ENCODE measurements at places on chromosomes 11 and 22.

- no peak for DNase-seq
Measured at GRCh38 chr11:122141725-122142124, 25.7 kb upstream of the BLID start.

- no peak for DNase-seq
Measured at GRCh38 chr22:20764471-20764720, 9.5 kb upstream of the SERPIND1 start.

- DNase-seq: no peak
Measured at GRCh38 chr11:19290356-19290755, 49.6 kb upstream of the E2F8 start.

DNA sequence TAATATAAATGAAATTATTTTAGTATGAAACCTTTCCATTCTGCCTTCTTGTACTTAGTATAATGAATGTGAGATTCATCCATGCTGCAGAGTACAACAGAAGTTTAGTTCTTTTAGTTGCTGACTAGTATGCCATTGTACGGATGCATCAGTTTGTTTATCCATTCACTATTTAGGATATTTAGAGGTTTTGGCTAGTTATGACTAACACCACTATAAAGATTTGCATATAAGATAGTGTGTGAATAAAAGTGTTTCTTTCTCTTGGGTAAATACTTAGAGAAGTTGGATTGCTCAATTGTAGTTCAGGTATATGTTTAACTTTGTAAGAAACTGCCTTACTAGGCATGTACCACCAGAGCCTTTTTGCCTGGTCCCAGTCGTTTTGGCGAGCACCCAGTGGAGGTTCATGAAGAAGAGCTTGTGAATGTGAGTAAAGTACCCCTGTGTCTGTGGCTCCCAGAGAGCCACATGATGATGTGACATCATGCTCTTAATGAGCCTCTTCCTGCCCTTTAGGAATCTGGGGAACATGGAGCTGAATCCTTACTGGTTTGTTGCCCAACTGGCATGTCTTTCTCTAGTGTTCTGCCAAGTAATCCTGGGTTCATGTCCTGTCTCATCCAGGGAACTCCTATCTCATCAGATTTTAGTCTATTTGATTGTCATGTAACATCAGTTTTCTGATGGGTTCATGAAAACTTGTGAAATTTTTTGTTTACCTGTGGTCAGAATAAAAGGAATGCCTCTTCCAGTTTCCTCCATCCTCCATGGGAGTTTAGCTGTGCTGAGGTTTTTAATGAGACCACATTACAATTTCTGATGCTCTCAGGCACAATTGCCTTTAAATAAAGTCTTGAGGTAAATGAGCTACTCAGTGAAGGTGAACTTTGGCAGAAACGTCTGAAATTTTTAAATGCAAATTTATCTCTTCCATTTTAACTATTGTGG, 234.8 kb downstream of the CASP12 start:
- DNase-seq: no peak

DNA sequence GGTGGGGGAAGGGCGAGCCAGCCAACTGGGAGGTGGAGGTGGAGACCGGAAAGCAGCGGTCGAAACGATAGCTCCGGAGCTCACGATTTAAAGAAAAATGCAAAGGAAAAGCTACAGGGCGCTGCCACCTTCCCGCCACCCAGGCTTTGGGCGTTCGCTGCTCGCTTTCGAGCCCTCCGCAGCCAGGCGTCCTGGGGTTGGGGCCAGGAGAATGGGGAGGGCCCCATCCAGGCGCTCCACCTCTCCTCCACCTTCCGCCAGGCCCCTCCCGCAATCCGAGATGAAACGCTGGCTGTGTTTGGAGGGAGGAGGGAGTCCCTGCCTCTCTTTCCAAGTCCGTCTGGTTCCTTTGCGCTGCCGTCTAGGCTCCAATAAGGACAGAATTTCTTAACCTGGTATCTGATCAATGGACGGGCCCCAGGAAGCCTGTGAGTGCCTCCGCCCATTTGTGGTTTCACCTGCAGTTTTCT, 483 bp upstream of the ABTB2 start:
- DNase-seq: no peak

GRCh38 chr11:3178349-3178748, 13.2 kb upstream of the OSBPL5 start:
- DNase-seq: no peak

DNA sequence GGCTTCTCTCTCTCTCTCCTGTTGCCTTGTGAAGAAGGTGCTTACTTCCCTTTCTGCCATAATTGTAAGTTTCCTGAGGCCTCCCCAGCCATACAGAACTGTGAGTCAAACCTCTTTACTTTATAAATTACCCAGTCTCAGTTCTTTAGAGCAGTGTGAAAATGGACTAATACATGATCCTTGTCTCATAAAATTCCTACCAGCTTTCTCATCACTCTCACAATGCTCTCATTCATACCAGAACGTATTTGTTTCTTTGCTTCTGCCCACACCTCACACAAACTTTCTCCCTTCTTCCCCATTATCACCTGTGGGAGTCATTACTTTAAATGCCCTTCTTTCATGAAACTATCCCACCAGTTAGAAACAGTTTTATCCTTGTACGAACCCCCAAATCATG, 62.7 kb upstream of the ARHGAP42 start:
- DNase-seq: no peak

- no peak for DNase-seq
Measured at GRCh38 chr22:39303358-39303757, 16.1 kb downstream of the RPL3 start.

GRCh38 chr11:15818132-15818842, 538.1 kb downstream of the SOX6 start:
- DNase-seq: no peak

GRCh38 chr11:110797453-110797852, 85.2 kb upstream of the ARHGAP20 start:
- DNase-seq: no peak

DNA sequence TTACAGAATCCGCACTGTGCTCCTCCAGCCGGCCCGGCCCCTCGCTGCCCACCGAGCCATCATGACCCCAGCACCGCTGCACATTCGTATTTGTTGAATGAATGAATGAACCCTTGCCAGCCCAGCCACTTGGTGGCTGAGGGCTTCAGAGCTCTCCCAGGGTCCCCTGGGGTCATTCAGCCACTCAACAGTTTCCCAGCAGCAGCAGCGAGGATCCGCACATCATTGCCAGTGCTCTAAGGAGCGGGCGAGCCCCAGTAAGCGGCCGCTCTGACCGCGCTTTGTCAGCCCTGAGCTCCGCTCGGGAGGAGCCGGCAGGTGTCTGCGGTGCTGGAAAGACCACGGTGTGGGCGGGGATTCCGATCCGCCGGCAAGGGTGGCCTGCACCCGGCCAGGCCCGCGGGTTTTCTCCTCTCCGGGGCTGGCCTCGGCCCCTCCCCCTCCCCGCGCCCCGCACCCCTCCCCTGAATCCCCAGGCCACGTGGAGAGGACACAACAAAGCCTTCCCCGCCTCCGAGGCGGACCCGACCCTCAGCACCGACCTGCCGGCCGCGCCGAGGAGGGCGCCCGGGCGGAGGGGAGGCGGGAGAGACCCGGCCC, 563 bp downstream of the BID start:
- no peak for DNase-seq

- DNase-seq: no peak
Measured at GRCh38 chr22:24208012-24208749, 26.9 kb downstream of the SUSD2 start.

DNA sequence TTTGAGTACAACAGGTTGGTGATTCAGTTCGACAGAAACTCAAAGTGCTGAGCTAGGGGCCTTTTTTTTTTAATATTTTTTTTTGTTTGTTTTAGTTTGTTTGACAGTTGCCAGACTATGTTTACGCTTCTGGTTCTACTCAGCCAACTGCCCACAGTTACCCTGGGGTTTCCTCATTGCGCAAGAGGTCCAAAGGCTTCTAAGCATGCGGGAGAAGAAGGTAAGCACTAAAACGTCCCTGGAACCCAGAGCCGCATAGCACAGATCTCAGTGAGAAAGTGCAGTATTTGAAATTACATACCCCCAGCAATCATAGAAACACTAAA, 649 bp downstream of the PRRG4 start:
- DNase-seq: no peak

DNA sequence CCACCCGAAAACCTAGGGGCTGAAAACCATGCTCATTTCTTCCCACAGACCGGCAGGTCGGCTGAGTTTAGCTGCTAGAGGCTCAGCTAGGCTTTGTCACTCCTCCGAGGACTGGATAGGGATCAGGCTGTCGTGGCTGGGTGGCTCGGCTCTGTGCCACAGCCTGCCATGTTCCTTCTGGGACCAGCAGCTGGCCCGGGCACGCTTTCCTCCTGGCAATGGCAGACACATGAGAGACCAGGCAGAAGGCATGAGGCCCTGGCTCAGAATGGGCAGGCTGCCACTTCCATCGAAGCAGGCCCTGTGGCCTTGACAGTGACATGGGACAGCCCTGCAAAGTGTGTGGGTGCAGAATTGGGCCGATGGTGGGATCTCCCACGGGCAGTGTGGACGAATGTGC, 20.9 kb downstream of the PARVG start:
- DNase-seq: no peak

DNA sequence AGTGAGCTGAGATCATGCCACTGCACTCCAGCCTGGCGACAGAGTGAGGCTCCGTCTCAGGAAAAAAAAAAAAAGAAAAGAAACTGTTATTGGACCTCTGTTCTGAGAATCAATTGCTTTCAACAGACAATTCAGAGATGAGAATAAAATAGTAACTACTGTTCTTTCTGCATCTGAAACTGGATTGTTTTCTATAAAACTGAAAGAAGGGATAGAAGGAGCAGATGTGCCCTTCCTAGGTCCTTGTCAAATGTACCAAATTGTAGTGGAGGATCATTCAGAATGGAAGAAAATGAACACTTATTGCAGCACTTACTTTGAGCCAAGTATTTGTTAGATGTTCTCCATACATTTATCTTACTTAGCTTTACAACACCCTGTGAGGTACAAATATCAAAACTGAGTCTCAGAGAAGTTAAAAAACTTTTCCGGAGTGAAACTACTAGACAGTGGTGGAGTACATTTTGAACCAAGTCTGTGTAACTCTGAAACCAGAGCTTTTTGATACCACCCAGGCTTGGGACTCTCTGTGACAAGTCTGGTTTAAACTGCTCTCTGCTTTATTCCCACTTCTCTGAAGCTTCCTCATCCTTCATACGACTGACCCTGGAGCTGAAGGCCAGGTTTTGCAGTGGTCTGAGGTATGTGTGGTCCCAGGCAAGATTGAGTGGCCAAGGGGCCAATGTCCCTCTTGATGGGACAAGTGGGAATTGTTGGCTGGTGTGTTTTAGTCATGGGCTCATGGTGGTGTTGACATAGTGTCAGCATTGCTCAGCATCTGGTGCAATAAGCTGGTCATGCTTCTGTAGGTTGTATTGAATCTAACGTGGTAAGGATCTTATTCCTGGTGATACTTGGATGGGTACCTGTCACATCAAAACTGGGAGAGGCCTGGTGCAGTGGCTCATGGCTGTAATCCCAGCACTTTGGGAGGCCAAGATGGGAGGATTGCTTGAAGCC, 48.2 kb upstream of the CCDC134 start:
- DNase-seq: no peak

DNA sequence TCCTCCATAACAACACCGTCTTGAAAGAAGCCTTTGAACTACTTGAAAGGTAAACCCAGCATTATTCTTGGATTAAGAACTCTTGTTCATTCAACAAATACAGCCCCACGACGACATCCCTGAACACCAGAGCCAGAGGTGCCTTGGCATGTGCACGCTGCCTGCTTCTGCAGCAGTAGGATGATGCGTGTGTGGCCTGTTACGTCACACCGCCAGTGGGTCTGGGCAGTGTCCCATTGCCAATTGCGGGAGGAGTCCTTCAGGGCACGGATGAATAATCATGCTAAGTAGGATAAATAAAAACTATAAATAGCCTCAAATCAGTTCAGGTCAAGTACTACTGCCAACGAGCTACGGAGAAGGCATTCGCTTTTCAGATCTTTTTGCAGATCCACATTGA, 380.5 kb downstream of the SHANK2 start:
- DNase-seq: no peak

GRCh38 chr11:22711071-22711770, 44.8 kb downstream of the GAS2 start:
- DNase-seq: no peak

DNA sequence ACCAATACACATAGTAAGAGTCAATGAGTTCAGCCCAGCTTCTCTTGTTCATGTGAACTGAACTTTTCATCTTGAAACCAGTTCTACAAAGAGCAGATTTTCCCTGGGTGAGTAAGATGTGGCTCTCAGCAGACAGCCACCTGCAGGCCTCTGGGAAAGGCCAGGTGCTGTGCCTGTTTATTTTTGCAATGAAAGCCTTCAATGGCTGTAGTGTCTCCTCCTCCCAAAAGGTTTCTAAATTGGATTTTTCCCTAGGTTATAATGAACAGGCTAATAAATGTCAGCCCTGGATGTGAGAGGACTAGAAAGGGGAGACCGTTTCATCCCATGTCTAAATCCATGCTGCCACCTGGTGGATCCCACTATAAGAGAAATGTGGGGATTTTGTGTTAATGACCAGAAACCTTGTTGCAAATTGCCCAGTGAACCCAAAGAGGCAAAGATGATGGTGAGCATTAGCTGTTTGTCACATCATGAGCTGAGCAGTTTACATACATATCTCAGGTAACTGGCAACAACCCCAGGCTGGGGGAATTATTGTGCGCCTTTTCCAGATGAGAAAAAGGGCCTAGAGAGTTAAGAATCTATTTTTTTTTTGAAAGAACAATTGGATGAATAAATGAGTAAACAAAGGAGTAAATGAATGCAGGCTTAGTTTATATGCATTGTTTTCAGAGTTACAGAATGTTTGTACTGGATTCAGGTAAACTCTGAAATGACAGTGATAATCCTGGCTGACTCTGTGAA, 12.7 kb downstream of the C11orf91 start:
- DNase-seq: no peak

- no peak for DNase-seq
Measured at GRCh38 chr11:66904981-66905521, 48.2 kb downstream of the LRFN4 start.

GRCh38 chr11:69209038-69209350, 53.3 kb downstream of the SMIM38 start:
- no peak for DNase-seq

GRCh38 chr11:3880724-3881123, 25.3 kb downstream of the STIM1 start:
- DNase-seq: no peak
